ENCODE measurements at places on chromosomes 2 and 18.

- no peak for DNase-seq
Measured at GRCh38 chr2:239574434-239575156, 173.8 kb upstream of the HDAC4 start.

DNA sequence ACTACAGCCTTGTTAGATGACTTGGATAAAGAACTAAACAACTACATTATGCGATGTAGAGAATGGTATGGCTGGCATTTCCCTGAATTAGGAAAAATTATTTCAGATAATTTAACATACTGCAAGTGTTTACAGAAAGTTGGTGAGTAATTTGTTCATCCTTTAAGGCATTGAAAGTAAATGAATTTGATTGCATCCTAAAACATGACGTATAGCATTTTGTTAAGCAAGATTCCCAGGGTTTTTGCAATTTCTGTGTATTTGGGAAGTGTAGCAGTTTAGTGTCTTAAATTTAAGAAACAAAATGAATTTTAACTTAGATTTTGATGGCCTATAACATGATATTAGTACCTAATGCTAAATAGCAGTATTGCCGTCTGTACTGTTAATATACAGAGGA, 24.8 kb downstream of the NOP58 start:
- DNase-seq: no peak

DNA sequence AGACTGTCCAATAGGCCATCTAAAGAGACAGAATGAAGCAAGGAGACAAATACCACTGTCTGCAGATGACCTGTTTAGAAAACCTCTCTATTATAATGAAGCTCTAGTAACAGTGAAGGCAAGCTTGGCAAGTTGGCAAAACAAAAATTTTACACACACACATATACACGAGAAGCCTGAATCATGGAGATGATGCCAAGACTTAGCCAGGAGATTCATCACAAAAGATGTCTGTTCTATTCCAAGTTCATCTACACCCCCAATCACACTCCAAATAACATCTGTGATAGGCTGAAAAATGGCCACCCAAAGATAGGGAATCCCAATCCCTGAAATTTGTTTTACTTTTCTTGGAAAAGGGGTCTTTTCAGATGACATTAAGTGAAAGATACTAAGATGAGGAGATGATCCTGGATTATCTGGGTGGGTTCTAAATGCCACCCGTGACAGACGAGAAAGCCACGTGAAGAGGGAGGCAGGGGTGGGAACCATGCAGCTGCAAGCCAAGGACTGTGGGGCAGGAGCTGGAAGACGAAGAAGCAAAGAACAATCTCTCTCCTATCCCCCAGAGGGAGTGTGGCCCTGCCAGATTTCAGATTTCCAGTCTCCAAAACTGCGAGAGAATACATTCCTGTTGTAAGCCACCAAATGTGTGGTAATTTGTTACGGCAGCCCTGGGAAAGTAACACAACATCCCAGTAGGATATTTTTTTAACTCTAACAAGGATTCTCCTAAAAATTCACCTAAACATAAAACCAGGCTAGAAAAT, 20.0 kb downstream of the HDLBP start:
- DNase-seq: no peak

- no peak for DNase-seq
Measured at GRCh38 chr2:167355821-167356220, 467.5 kb downstream of the XIRP2 start.

- DNase-seq: no peak
Measured at GRCh38 chr2:19435815-19436214, 77.4 kb upstream of the OSR1 start.

DNA sequence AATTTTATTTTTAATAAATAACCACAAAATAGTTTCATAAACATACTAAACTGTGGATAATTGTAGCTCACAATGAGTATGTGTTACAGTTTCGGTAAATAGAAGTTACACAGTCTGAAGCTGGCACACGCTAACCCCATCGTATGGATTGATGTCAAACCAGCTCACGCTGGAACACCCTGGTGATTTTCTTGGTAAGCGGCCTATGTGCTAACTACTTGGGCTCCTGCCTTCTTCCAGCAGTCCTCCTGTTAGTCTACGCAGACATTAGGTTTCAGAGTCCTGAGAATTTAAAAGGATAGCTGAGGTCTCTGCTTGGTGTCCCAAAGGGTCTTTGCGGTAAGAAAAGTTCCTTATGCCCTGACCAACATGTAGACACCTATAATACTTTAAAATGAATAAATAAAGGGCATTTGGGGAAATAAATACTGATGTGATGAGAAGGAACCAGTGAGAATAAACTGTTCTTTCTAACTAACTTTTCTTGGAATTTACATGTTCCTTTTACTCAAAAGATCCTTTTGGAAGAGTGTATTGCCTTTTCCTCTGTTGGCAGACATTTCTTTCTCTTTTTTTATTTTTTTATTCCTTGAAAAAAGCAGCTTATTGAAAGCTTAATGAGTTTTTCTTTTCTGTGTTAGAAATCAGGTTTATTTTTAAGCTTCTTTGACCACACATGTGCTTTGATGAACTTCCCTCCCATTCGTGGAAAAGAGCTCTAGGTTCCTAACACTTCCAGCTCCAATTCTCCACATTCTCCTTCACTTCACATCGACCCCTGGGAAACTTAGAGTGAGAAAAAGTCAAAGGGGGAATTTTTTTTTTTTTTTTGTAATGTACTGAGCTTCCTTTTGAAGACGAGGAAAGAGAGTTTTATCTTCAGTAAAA, 322.2 kb downstream of the IRS1 start:
- no peak for DNase-seq

- no peak for DNase-seq
Measured at GRCh38 chr18:58851856-58852255, 12.8 kb upstream of the ZNF532 start.

- no peak for DNase-seq
Measured at GRCh38 chr18:57683470-57683869, 61.8 kb upstream of the NARS1 start.

GRCh38 chr18:25310045-25310444, 41.9 kb downstream of the ZNF521 start:
- DNase-seq: no peak

- DNase-seq: no peak
Measured at GRCh38 chr2:110940376-110940910, 180.3 kb upstream of the BCL2L11 start.

DNA sequence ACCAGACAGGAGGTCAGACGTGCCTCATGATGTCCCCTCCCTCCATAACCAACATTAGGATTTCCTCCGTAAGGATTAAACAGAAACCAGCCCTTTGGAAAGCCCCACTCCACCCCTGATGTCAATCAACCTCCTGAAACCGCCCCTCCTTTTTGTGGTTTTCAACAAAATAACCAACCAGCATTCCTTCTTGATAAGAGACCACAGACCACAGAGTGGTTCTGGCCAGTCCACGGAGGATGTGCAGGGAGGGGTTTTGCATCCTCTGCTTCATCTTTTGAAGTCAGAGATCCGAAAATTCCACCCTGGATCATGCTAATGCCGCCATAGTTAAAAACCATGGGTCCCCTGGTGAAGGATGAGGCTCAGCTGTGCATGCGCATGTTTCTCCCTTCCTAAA, 180.0 kb upstream of the CCDC150 start:
- DNase-seq: no peak

DNA sequence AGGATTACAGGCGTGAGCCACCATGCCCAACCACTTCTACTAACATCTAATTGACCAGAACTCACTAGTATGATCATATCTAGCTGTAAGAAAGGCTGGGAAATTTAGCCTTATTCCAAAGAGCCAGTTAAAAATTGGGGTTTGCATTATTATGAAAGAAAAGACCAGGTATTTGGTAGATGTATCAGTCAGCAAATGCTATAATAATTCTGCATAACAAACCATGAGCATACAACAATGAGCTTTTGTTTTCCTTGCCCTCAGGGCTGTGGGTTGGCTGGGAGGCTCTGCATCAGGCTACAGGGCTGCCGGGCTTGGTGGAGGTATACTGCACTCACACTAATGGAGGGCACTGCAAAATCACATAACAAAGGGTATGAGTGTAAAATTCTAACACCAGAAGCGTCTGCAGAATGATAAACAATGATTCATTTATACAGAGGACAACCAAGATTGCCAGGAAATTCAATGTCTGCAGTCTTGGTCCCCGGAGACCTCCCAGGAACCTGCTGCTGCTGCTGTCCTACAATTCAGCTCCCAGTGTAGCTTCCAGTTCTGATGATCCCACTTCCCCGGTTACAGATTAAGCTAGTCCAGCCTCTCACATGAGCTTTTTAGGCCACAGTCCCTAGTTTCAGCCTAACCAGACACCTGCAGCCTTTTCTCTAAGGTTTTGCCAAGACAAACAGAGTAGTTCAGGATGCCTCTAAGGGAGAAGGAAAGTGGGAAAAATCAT, 32.2 kb upstream of the ST3GAL5 start:
- no peak for DNase-seq

DNA sequence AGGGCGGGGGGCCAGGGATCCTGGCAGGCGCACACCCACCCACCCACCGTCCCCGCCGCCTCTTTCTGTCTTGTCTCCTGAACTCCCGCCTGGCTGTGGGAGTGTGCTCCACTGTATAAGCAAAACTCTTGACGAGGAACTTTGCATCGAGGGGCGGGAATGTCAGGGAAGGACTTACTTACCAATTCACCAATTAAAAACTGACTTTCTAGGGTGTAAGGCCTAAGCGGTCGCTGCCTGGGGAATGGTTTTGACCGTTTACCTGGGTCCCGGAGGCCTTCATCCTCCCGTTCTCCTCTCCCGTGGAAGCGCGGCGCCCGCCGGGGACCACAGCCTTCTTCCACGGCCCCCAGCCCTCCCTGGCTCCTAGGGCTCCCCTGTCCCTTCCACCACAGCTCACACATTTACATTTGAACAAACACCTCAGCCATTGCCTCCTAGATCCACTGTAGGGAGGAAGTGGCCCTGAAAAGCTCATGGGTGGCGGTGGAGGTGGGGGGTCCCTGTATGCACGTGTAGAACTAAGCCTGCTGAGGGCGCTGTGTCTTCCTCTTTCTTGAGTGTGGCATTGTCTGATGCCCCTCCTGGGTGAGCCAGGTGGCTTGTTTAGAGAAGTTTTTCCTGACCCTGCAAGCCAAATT, 8.9 kb downstream of the ASIC4 start:
- DNase-seq: no peak

DNA sequence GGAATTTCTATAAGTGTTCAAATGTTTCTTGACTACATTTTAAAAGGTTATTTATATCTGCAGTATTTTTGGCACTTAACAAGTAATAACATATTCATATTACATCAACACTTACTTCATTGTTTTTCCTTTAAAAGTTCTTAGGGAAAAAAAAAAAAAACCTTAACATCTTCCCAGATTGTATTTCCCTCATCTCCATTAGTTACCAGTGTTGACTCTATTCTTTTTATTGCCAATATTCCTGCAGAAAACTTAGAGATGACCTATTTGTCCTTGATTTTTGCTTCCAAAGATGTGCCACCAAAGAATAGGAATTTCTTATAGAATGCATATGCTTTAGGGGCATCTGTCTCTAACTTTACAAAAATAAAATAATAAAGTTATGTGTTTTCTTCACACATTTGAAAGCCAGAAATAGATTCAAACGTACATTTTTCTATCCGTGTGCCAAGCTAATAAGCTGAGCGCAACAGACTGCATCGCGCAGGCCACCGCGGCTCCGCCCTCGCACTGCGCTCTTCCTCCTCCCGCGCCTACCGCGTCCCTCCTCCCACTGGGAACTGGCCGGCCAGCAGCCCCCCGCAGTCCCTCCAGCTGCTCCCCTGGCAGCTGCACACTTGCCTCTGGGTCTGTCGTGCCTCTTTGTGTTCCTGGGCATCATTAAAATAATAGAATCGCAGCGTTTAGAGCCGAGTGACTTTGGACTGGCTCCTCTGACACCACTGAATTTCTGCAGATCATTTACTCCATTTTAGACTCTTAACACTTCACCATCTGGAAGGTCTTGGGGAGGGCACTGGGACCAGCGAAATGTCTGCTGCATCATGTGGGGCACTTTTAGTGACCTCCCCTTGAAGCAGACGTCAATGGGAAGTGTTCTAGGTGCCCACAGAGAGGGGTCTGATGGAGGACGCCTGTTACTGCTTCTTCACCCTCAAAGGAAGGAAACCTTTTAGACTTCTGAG, 21.2 kb upstream of the NAB1 start:
- peak; percentile 56 for DNase-seq

GRCh38 chr2:242043538-242044312, 174.2 kb downstream of the RTP5 start:
- DNase-seq: no peak

DNA sequence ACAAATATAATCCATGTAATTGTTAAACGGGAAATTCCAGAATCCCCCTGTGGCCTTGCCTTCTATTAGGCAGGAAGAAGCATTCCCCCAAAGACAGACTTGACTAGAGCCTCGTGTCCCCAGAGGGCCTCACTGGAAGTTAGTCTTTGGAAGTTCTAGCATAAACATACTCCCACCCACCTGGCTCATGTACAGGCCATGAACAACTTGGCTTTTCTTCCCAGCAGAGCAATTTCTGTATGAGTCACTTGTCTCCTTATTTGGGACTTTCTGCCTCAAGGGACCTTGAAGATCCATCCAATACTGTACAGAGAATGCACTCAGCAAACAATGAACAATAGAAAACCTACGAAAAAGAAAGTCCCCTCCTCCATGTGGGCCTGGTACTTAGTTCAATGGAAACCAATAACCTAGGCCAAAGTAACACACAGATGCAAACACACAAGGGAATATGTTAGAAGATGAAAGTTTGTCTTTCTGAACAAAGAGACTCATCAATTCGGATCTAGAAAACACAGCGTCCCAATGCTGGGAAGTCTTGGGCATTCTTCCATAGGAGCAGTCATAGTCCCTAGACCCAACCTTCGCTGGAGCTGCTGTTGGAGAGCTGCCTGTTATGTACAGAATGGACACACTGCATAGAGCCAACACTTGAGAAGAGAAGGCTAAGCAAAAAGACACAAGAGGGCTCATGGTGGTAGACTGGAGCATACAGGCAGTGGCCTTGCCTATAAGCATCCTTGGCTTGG, 303.5 kb downstream of the HRH4 start:
- DNase-seq: no peak

DNA sequence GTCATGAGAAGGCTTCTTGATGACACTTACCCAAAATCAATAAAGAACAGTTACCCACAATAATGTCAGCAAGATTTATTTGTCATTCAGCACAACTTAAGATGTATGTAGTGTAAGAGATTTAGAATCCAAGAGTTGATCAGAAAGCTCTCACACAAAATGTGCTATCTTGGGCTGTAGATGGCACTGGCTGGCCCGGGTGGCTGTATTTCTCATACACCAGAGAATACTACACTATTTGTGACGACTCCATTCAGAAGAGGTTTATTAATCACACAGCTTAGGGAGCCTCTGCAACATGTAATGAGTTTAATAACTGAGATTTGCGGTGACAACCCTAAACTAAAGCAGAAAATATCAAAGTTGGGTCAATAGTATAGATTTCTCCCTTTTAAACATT, 530.4 kb upstream of the KLHL29 start:
- DNase-seq: no peak

DNA sequence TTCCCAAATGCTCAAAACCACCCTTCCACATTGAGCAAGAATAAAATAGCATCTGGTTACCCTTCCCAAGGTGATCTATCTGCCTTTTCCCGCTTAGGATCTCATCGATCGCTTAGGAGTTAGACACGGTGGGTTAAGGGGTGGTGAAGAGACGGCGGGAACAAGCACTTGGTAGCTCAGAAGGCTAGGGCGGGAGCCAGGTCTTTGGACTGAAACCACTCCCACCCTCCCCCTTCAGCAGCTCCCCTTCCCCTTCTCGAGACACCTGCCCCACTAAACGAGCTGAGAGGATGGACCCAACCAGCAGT, 513 bp downstream of the THOC1 start:
- no peak for DNase-seq

Data from natural killer cell (primary cell).